ENCODE measurements at places on chromosomes 2 and 18.

- no peak for DNase-seq
Measured at GRCh38 chr18:80232710-80233109, 14.6 kb downstream of the PARD6G start.

DNA sequence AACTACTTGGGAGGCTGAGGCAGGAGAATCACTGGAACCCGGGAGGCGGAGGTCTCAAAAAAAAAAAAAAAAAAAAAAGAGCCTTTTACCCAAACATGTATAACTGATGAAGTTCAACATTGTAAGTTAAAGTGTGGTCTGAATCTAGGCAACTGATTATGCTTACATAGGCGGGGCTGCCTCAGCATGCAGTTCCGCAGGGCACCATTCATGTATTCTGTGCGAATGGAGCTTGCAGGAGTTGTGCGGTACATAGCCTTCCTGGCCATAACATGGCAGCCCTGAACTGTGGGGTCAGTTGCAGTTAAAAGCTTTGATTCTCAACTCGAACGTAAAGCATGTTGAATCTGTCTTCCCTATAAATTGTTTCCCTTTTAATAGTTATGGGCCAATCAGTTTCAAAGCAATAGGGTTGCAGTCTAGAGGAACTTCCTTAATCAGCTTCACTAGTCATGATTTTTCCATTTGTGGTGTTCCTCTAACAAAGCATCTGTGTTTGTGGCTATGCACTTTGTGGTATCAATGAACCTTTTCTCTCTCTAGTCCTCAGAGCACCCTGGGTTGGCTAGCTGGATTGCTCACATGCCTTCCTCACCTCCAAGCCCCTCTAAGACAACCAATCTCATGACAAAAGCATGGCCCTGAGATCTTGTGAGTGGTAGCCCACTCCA is 30.6 kb upstream of the CEP68 start:
- no peak for DNase-seq

GRCh38 chr2:138421315-138421970 is 80.1 kb upstream of the SPOPL start:
- DNase-seq = peak; percentile 77

DNA sequence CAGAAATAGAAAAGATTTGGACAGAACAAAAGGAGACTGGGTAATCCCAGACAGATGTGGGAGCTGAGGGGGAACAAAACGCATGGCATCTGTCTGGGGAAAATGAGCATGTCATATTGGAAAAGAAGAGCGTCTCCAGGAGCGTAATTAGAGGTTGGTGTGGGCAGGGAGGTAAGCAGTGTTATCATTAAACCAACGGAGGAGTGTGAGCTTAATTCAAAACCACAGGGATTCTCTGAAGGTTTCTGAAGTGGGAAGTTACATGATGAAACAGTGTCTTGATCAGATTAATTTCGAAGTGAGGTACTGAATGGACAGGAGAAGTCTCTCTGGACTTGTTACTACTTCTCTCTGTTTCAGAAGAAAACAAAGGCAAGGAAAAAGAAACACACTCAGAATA is 53.3 kb downstream of the DTNB start:
- DNase-seq = no peak

- no peak for DNase-seq
Measured at GRCh38 chr2:27070653-27071276, 689 bp downstream of the OST4 start.

DNA sequence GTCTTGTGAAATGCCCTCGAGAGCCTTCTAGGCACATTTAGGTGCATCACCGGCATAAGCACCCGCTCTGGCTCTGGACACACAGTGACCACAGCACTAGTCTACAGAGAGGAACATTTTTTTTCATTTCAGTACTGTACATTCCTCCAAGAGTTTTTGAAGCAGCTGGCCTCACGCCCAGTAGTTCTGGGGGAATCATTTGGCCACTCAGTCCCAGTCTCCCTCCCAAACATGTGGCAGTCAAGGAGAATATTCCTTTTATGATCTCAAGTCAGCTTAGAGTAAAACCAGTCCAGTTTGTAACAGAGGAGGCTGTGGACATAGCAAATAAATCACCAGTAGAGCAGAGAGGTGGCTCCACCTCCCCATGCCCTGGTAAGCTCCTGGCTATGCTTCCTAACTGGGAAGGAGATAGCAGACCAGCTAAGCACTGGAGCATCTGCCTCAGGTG is 48.1 kb downstream of the KCNE4 start:
- no peak for DNase-seq

GRCh38 chr2:163471947-163472346 is 263.9 kb downstream of the FIGN start:
- DNase-seq = peak; percentile 33

- no peak for DNase-seq
Measured at GRCh38 chr2:12847694-12848575, 131.2 kb downstream of the TRIB2 start.

DNA sequence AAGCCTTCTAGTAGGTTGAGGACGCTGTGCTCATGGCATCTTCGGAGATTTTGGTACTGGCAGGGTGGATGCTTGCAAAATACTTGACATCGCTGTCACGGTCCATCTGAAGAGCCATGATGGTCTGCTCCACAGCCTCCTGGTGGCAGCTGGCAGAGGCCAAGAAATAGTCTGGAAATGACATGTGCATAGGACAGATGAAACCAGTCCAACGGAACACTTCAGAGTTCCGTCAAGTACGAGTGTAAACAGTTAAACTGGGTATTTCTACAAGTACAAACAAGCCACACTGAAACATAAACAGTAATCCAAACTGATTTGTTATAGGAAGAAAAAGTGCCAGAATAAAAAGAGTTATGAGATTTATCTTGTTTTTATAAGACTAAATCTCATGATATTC is 66.6 kb downstream of the PPP4R1 start:
- DNase-seq = no peak

DNA sequence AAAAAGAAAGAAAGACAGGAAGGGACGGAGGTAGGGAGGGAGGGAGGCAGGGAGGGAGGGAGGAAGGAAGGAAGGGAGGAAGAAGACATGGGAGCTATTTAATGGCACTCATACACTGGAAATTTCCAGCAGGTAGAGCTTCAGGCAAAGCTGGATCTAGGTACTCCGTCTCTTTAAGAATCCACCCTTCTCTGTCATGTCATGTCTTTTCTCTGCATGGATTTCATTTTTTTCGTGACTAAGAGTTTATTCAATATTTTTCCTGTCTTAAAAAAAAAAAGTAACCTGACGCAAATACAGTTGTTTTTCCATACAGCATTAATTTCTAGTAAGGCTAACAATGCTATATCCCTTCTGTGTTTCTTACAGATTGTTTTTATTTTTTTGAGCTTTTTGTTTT is 56.3 kb upstream of the MCFD2 start:
- DNase-seq = no peak

DNA sequence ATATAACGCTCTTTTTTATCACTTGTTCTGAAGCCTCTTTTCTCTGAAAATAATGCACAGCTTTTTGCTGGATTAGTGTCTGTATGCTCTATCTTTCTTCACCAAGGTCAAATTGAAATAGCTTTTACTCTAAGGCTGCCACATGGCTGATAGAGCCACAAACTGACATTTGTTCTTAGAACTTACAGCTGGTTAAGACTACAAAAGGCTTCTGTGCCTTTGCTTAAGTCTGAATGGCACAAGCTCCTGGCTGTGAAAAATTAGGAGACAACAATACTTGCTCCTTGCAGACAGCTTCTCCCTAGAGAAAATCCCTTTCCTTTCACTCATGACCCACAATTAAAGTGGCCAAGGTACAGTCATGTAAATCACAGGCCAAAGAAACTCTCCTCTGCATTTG is 515.3 kb downstream of the DSC3 start:
- DNase-seq = no peak

DNA sequence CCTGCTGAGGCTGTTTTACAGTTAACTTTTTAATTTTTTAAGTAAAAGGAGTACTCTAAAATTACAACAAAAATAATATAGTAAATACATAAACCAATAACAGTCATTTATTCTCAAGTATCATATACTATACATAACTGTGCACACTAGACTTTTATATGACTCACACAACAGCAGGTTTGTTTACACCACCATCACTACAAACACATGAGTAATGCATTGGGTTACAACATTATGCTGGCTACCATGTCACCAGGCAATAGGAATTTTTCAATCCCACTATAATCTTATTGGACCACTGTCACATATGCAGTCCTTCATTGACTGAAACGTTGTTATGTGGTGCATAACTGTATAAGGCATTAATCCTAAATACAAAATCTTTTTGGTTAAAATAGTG is 42.5 kb downstream of the RASGRP3 start:
- DNase-seq = peak; percentile 81

- DNase-seq = no peak
Measured at GRCh38 chr2:44010266-44010665, 14.5 kb upstream of the LRPPRC start.

DNA sequence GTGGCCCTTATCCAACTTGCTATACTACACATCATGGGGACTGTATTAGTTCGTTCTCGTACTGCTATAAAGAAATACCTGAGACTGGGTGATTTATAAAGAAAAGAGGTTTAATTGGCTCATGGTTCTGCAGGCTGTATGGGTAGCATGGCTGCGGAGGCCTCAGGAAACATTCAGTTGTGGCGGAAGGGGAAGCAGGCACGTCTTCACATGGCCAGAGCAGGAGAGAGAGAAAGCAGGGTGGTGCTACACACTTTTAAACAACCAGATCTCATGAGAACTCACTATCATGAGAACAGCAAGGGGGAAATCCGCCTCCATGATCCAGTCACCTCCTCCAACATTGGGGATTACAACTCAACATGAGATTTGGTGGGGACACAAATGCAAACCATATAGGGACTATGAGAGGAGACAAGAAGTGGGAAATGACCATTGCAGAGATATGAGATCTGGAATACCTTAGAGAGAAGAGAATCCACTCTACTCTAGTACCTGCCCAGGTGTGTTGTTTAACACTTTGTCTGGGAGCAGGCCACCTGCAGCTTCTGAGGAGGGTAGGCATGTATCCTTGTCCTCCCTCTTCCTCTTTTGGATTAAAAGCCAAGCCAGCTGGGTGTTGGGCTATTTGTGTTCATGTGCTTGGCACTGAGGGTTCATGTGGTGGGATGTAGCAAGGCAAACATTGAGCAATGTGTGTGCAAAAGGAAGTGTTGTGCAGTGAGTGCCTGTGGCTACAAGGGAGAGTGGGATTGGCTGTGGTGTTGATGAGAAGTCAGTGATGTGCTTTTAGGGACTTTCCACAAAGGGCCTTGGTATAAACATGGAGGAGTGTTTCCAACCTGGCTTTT is 22.8 kb downstream of the TTLL4 start:
- peak; percentile 82 for DNase-seq

DNA sequence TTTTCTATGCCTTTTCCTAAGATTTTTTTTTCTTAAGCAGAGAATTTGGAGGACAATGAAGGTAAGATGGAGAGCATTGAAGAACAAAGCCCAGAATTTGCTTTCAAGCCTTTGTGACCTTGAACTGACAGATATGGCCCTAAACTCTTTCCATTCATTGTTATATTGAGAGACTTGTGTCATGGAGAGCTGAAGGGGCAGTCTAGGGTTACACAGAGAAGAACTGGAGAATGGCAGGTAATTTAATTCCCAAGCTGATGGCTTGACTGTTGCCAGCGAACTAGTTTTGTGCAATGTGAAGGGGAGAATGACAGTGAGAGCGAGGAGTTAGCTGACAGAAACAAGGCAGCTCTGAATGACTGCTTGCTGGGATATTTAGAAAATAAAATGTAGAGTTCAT is 1344.2 kb downstream of the LRP1B start:
- DNase-seq = no peak

Data from ELR (cell line).